Thyroid gland (tissue), 4 donors: ENCODE measurements at places on chromosomes 13 and 19. TPM values are rescaled to one million over a fixed set of nuclear protein-coding genes. Genes with fewer than 3 reads are reported as not detected.

Gene NLRP4
- total RNA-seq = not detected

- no peak for DNase-seq
- no peaks in the 10 kb centered on the region for H3K27me3 ChIP-seq
- no peaks in the 10 kb centered on the region for H3K36me3 ChIP-seq
- H3K4me3 ChIP-seq = no peak overlapping the region
- no peak overlapping the region for H3K27ac ChIP-seq
These were observed 12.2 kb downstream of the MED26 start for GRCh38 chr19:16615808-16616207.

Gene KIR3DL2
- total RNA-seq = not detected

Gene NLRP11
- not detected for total RNA-seq

Gene TEX26
- not detected for total RNA-seq
